ENCODE measurements at places on chromosomes 11 and 22.

- DNase-seq, result peak; percentile 22
Observed at GRCh38 chr11:45374653-45375059, 88.5 kb upstream of the SYT13 start.

- no peak for DNase-seq
Observed at GRCh38 chr22:26986884-26987283, 329.5 kb downstream of the MIAT start.

GRCh38 chr22:42814215-42814614 is 42.9 kb downstream of the ARFGAP3 start:
- no peak for DNase-seq

GRCh38 chr11:80466570-80466969 is 1025.7 kb upstream of the TENM4 start:
- no peak for DNase-seq

GRCh38 chr22:40247976-40248375 is 70.3 kb downstream of the TNRC6B start:
- peak; percentile 63 for DNase-seq

DNA sequence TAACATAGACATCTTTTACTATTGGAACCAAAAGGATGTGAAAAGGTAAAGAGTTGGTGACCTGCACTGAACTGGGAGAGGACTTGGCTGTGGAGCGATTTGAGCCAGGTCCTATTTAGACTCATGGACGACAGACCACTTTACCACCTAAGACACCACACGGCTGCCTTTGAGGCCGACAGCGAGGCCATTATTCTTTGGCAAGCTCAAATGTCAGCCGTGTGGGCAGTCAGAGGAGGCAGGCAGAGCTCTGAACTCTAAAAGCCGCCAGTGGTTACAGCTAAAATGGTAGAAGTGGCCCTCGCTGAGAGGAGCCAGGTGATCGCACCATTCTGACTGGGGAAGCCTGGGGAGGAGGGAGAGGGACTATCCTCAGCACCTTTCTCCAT is 50.5 kb downstream of the SCUBE1 start:
- no peak for DNase-seq

DNA sequence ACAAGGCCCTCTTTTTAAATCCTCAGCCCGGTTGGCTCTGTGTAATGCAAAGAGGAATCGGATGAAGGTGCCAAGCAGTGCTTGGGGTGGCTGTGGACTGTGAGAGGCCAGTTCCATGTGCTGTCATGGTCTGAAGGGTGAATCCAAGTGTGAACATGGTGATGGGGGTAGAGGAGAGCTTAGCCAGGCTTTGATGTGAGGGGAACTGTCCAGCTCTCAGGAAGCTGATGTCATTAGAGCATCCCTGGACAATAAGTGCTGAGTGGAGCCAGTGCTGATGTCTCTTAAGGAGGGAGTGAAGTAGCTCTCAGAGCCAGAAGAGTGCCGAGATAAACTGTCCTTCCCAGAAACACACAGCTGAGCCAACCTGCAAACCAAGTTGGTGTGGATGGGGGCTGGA is 53.6 kb downstream of the NAV2 start:
- no peak for DNase-seq

GRCh38 chr11:11229647-11230046 is 123.4 kb downstream of the CSNK2A3 start:
- no peak for DNase-seq

DNA sequence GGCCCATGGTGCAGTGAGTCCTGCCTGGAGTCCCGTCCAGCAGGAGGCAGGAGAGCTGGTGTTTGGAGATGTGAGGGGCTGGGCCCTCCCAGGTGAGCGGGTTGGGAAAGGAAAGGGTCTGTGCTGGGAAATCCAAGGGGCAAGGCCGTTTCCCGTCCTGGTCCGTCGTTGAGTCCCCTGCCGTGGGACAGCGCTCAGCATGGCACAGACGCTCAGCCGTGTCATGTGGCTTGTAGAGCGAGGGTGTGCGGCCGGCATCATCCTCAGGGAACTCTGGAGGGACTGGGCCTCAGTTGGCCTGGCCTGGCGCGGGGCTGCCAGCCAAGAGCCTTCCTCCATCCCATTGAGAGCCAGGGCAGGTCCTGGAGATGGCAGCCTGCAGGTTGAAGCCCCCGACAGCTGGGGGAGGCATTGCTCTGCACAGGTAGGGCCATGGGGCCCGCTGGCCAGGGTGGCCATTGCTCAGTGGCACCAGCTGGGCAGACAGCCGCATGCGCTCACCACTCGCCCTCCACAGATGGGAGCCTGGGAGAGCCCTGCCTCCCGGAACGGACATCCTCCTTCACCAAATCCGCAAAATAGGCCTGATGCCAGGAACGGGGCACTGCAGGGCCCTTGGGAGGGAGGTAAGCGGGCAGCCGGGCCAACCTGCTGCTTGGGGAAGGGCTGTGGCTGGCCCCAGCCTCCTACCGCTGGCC is 28.7 kb downstream of the KCNQ1 start:
- DNase-seq, result no peak

GRCh38 chr11:113806406-113806805 is 26.8 kb downstream of the CLDN25 start:
- DNase-seq, result no peak

GRCh38 chr22:40684728-40685127 is 5.4 kb downstream of the MCHR1 start:
- DNase-seq, result no peak

DNA sequence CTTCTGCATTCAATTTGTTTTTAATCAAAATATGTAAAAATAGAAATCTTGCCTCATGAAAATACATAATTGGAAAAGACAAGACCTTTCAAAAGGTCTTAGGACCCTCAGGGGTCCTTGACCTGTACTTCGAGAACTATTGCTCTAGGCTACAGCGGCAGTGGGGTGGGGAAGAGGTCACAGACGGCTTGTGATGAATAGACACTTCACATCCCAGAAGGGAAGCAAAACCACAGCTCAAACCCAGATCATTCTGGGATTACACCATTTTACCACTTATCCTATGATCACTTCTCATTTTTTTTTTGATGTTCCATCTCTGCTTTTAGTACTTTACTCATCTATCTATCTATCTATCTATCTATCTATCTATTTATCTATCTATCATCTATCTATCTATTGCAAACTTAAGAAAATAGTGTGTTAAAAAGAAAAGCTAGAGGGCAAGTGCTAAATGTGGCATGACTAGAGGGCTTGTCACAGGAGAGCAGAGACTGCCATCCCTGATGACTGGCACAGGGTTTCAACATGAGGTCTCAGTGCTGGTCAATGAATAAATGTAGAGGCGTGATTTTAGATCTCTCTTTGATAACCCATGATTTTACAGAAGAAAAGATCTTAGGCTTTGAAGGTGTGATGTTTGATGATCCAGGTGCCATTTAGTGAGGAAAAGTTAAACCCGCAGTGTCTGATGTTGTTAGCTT is 37.1 kb downstream of the RNF141 start:
- DNase-seq, result no peak

DNA sequence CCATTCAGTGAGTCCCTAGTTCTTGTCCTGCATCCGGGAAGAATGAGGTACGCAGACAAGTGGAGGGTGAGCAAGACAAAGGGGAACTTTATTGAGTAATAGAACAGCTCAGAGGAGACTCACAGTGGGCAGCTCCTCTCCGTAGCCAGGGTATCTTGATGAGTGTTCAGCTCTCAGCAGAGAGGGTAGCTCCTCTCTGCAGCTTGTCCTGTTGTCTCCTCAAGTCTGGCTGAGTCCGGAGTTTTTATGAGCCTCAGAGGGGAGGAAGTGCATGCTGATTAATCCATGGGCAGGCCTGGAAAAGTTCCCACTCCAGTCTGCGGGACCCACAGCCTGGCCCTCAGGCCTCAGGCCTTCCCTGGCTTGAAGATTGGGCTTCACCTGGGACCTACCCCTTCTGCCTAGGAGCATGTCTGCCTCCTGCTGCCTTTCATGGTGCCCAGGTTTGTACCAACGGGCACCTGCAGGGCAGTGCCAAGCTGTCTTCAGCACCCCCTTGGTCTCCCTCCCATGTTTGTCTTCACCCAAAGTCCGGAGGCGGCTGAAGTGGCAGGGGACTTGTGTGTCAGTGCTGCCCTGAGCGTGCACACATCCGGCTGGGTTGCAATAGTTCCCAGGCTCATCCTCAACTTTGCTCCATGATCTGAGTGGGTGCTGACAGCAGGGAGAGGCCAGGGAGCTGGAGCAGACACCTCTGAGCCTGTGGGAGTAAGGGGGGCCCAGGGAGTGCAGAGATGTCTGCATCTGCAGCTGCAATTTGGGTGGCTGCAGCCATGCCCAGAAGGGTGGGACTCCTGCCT is 134.2 kb downstream of the LDLRAD3 start:
- DNase-seq, result no peak

DNA sequence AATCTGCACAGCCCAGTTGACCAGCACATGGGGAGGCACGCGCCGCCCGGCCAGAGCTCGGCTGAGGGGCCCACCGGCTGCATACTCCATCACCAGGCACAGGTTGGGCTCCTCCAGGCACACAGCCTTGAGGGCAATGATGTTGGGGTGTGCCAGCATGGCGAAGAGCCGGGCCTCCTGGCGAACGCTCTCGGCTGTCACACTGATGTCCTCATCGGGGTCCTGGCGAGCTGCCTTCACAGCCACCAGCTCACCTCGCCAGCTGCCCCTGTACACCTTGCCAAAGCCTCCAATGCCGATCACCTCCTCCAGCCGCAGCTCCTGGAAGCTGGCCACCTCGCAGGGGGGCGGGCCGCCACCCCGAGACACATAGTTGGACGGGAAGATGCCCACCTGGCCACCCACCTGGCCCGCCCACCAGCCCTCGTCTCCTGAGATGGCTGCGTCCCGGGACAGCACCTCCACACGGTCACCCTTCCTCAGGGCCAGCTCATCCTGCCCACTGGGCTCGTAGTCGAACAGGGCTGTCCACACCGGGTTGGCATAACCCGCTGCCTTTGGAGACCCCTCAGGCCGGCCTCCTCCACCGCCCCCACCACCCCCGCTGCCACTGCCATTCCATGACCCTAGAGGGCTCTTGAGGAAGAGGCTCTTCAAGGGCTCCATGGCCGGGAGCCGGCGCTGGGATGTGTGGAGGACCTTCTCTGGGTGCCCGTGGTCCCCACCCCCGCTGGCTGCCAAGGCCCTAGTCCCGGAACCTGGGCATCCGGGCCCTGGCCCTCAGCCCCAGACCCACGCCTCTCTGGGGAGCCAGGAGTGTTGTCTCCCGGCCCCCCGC is 711 bp downstream of the MAP3K11 start:
- DNase-seq, result no peak

- no peak for DNase-seq
Observed at GRCh38 chr11:82682003-82682751, 51.5 kb downstream of the FAM181B start.

DNA sequence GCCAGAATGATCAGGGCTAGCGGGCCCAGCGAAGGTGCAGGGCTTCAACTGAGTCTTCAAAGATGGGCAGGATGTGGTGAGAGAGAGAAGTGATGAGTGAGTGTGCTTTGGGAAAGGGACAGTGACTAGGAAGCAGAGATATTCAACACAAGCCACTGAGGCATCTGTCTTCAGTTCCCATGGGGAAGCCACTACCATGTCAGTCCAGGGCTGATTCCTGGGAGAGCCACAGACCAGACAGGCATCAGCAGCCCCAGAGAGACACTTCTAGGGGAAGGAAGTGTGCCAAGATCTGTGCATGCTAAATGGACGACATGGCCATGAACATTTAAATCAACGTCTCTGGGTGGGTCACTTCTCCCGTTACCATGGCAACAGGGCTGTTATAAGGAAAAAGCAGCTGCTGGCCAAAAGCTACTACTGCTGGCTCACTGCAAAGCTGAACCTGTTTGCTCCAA is 28.5 kb downstream of the P4HA3 start:
- no peak for DNase-seq

DNA sequence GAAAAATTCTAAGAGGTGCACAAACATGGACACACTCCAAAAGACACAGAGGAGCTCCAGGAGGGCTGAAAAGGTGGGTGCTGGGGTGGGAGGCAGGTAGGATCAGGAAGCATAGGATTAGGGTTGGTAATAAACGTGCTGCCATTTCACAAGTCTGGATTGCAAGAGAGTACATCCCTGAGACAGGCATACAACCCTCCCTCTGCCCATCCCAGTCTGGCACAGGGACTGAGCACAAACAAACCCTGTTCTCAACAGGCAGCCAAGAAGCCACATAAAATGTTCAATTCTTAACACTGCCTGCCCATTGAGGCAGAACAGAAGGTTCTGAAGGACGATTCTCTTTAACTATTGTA is 18.5 kb downstream of the SLC35F2 start:
- no peak for DNase-seq

DNA sequence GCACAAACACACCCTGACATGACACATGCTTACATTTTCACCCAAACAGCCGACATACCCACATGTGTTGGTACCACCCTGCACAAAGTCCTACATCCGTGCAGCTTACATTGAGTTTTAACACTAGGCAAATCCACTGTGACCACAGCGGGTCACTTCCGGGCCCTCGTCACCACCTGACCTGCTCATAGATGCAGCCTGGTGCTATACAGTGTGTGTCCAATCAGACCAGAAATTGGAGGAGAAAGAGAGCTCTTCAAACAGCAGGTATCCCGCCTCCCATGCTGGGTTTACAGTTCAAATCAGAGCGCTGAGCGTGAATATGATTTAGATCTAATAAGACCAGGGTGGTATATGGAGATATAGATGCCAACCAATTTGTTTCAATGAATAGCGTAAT is 35.4 kb downstream of the PHF21B start:
- no peak for DNase-seq

DNA sequence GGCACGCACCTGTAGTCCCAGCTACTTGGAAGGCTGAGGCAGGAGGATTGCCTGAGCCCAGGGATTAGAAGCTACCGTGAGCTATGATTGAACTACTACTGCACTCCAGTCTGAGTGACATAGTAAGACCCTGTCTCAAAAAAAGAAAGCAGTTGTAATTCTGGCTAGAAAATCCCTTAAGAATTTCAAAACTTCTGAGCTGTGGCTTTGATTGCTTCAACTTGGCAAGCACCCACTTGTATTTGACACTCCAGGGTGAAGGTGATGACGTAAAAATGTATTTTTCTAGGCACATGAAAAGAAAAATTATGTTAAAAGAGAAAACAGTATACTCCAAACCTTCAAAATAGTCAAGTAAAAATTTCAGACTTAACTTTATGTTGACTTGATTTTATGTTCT is 23.6 kb upstream of the ALKBH3 start:
- no peak for DNase-seq

GRCh38 chr11:10751581-10751940 is 515 bp downstream of the CTR9 start:
- no peak for DNase-seq

DNA sequence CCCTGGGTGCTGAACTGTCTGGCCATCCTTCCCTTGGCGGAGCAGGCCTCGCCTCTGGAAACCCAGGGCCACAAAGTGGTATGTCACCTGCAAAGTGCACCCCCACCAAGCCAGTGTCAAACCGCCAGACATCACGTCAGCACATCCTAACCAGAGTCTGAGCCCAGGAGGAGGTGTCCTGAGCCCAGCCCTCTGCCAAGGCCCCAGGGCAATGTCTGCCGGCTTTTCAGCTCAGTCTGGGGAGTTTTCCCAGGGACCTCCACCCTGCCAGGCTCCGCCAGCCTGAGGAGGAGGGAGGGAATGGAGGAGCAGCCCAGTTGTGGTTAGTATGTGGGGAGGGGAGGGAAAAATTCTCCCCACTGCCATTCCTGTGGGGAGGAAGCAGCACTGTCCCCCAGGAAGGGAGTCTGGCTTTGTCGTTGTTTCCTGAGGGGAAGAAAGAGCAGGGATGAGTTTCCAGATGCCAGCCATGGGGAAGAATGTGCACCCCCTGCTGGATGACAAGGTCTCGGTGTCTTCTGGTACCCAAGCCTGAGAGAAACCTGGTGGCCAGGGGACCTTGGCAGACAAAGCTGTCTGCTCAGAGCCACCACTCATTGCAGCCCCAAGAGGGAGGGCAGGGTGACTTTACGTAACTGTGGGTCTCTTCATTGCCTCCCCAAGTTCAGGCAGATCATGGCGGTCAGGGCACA is 81.4 kb upstream of the CD82 start:
- DNase-seq, result no peak

- no peak for DNase-seq
Observed at GRCh38 chr11:133814588-133815100, 30.7 kb downstream of the SPATA19 start.

Data from effector memory CD4-positive, alpha-beta T cell (primary cell).